ENCODE measurements at places on chromosomes 12 and 14.

- no peaks in the 10 kb centered on the region for H3K4me1 ChIP-seq
- H3K36me3 ChIP-seq, result no peaks in the 10 kb centered on the region
- H3K4me3 ChIP-seq, result no peak overlapping the region
- DNase-seq, result no peak
- no peak overlapping the region for H3K27ac ChIP-seq
These were observed 91.7 kb upstream of the MYL2 start for GRCh38 chr12:111011999-111012600.

DNA sequence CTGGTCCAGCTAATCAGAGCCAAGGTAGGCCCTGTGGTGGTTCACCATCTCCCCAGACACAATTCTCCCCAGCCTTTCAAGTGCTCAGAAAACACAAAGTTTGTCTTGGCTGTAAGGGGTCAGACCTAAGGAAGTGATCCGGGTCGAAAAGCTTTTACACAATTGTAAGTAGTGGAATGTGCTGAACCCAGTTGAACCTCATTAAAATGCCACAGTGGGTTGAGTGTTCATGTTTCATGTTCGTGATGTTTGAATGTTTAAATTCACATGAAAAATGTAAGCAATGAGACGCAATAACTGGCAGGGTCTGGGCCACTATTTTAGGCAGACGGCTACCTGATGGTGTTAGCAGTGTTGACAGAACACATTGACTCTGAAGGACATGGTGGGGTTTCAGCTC, 60.9 kb upstream of the JDP2 start:
- no peak for DNase-seq
- H3K27ac ChIP-seq, result no peak overlapping the region
- peaks cover 2% of the 10 kb centered on the region for H3K27me3 ChIP-seq
- H3K4me3 ChIP-seq, result no peak overlapping the region

GRCh38 chr14:90412058-90412457, 15.2 kb downstream of the CALM1 start:
- no peak overlapping the region for H3K4me3 ChIP-seq
- H3K4me1 ChIP-seq, result peaks cover 18% of the 10 kb centered on the region
- H3K36me3 ChIP-seq, result peaks cover 12% of the 10 kb centered on the region
- no peaks in the 10 kb centered on the region for H3K27me3 ChIP-seq
- no peak overlapping the region for H3K27ac ChIP-seq
- DNase-seq, result no peak

GRCh38 chr12:64790166-64790565, 31.0 kb upstream of the GNS start:
- no peaks in the 10 kb centered on the region for H3K4me1 ChIP-seq
- no peak for DNase-seq
- H3K27me3 ChIP-seq, result peaks cover 11% of the 10 kb centered on the region
- H3K4me3 ChIP-seq, result no peak overlapping the region
- H3K27ac ChIP-seq, result no peak overlapping the region

DNA sequence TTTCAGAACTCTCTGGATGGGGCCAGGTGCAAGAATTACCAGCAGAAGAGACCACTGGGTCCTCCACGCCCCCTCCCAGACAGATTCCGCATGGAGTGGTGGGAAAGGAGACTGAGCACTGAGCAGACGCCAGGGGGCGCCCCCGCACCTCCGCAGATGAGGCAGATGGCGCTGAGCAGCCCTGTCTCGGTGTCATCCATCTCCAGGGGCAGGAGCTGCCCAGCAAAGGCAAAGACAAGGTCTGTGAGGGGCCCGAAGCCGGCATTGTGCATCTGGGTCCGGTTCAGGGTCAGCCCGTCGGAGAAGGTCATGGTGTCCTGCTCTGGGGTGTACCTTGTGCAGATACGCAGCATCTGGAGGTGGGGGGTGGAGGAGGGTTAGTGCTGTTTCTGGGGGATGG, 6.3 kb upstream of the ITGB7 start:
- H3K36me3 ChIP-seq, result peaks cover 72% of the 10 kb centered on the region
- peaks cover 82% of the 10 kb centered on the region for H3K4me1 ChIP-seq
- H3K27ac ChIP-seq, result peak overlapping the region; percentile 36
- DNase-seq, result peak; percentile 90
- no peaks in the 10 kb centered on the region for H3K27me3 ChIP-seq

- no peak overlapping the region for H3K27ac ChIP-seq
- H3K4me1 ChIP-seq, result no peaks in the 10 kb centered on the region
- H3K4me3 ChIP-seq, result no peak overlapping the region
- peaks cover 3% of the 10 kb centered on the region for H3K27me3 ChIP-seq
These were observed 10.2 kb upstream of the OR11G2 start for GRCh38 chr14:20180486-20180885.

- H3K36me3 ChIP-seq, result no peaks in the 10 kb centered on the region
- H3K27ac ChIP-seq, result no peak overlapping the region
- no peaks in the 10 kb centered on the region for H3K4me1 ChIP-seq
These were observed 189.1 kb upstream of the PELI2 start for GRCh38 chr14:55929136-55929535.

- no peak overlapping the region for H3K27ac ChIP-seq
- H3K4me1 ChIP-seq, result no peaks in the 10 kb centered on the region
- peaks cover 79% of the 10 kb centered on the region for H3K36me3 ChIP-seq
- H3K27me3 ChIP-seq, result no peaks in the 10 kb centered on the region
These were observed 15.6 kb downstream of the PPP1R1A start for GRCh38 chr12:54572881-54573280.

DNA sequence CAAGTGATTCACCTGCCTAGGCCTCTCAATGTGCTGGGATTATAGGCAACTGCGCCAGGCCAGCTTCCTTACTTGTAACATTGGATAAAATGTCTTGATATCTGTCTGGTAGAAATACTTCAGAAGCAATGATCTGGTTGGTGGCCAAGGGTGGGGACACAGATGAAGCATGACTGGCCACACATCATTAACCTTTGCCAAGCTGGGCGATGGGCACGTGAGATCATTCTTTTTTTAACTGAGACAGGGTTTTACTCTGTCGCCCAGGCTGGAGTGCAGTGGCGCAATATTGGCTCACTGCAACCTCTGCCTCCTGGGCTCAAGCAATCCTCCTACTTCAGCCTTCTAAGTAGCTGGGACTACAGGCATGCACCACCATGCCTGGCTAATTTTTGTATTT, 31.1 kb downstream of the PLEKHH1 start:
- no peaks in the 10 kb centered on the region for H3K27me3 ChIP-seq
- H3K36me3 ChIP-seq, result no peaks in the 10 kb centered on the region
- no peaks in the 10 kb centered on the region for H3K4me1 ChIP-seq
- DNase-seq, result no peak
- no peak overlapping the region for H3K4me3 ChIP-seq

- no peaks in the 10 kb centered on the region for H3K27me3 ChIP-seq
- H3K36me3 ChIP-seq, result peaks cover 24% of the 10 kb centered on the region
- H3K4me1 ChIP-seq, result peaks cover 38% of the 10 kb centered on the region
- DNase-seq, result no peak
- H3K4me3 ChIP-seq, result no peak overlapping the region
These were observed 193.8 kb downstream of the CHST11 start for GRCh38 chr12:104650541-104650940.

DNA sequence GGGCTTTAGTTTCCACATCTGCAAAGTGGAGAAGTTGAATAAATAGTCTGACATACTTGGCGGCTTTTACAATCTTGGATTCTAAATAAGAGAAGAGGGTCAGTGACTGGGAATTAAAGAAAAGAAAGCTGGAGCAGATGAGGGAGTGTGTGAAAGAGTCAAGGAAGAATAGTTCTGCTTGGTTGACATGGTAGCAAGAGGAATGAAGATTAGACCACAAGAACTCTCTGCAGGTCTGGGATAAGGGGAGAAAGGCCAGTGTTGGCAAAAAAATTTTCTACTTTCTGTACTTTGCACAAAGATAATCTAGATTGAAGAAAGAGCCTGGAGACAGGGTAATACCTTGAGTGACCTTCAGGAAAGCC, 5.9 kb downstream of the ITGB7 start:
- H3K4me1 ChIP-seq, result peaks cover 87% of the 10 kb centered on the region
- no peak for DNase-seq
- H3K36me3 ChIP-seq, result peaks cover 64% of the 10 kb centered on the region
- H3K27me3 ChIP-seq, result no peaks in the 10 kb centered on the region
- peak overlapping the region; percentile 87 for H3K27ac ChIP-seq
- peak overlapping the region; percentile 53 for H3K4me3 ChIP-seq

DNA sequence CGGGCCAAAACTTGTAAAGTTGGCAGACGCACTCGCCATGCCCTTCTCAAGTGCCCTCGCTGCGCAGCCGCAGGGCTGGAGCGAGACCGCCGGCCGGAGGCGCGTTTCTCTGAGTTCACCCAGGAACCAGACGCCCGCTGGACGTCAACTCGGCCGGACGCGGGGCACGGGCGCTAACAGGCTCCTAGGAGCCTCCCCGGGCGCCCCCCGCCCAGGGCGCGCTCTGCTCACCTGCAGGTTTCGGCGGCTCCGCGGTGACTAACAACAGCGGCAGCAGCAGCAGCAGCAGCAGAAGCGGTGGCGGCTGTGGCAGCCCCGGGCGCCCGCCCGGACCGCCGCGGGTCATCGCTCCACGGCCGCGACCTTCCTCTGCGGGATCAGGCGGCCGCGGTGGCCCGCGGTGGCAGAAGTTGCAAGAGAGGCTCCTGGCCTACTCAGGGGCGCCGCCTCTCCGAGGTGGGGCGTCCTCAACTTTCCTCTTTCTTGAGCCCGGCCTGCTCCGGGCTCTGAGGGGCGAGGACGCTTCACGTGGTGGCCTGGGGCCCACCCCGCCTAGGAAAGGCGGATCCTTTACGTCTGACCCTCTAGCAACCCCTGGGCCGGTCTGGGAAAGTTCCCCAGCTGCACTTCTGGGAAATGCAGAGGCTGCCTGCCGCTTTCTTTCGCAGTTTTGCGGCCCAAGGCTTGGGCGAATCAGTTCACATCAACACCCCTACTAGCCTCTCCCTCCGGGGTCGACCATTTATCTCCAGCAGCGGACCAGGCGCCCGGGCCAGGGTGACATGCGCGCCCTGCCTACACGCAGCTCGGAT, at the start of gene PLBD1:
TSS of gene PLBD1 (minus strand) at position 533 of the 812 bp plus-strand sequence. CDS start at position 346, 187 bp downstream.
- H3K27ac ChIP-seq, result no peak within 1 kb of the TSS
- H3K27me3 ChIP-seq, result peaks cover 52% of the 10 kb centered on the region
- no peaks in the 10 kb centered on the region for H3K36me3 ChIP-seq
- peak; percentile 46 for DNase-seq
- peak within 1 kb of the TSS; percentile 44 for H3K4me3 ChIP-seq
- H3K4me1 ChIP-seq, result peaks cover 6% of the 10 kb centered on the region

GRCh38 chr12:18422871-18423270, 161.6 kb downstream of the PIK3C2G start:
- no peaks in the 10 kb centered on the region for H3K4me1 ChIP-seq
- H3K27me3 ChIP-seq, result no peaks in the 10 kb centered on the region
- no peaks in the 10 kb centered on the region for H3K36me3 ChIP-seq
- no peak for DNase-seq
- no peak overlapping the region for H3K27ac ChIP-seq
- H3K4me3 ChIP-seq, result no peak overlapping the region

DNA sequence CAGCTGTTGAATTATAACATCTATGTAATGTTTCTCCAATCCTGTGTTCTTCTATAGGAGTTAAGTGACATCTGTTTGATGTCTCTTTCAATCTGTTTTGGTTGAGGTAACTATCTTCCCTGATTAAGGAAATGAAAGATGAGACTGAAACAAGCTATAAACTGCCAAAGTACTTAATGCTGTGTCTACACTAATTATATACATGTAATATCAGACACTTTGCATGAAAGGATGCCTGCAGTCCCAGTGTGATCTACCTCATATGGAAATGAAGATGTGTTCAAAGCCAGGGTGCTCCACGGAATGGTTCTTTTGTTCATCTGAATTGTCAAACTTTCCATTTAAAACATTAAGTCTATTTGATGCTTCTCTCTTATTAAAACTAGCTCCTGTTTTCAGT, 958.3 kb downstream of the GALC start:
- DNase-seq, result no peak
- H3K36me3 ChIP-seq, result no peaks in the 10 kb centered on the region
- no peak overlapping the region for H3K27ac ChIP-seq
- no peaks in the 10 kb centered on the region for H3K4me1 ChIP-seq
- no peaks in the 10 kb centered on the region for H3K27me3 ChIP-seq

- no peak overlapping the region for H3K4me3 ChIP-seq
- DNase-seq, result no peak
- H3K27ac ChIP-seq, result no peak overlapping the region
- H3K27me3 ChIP-seq, result no peaks in the 10 kb centered on the region
These were observed 142.7 kb upstream of the SYT1 start for GRCh38 chr12:78721906-78722305.

GRCh38 chr12:131287938-131288764, 334.4 kb downstream of the ADGRD1 start:
- no peak overlapping the region for H3K4me3 ChIP-seq
- peak; percentile 7 for DNase-seq
- H3K36me3 ChIP-seq, result no peaks in the 10 kb centered on the region
- H3K4me1 ChIP-seq, result no peaks in the 10 kb centered on the region

GRCh38 chr12:108523365-108523764, 8.3 kb downstream of the FICD start:
- H3K36me3 ChIP-seq, result peaks cover 100% of the 10 kb centered on the region
- H3K27ac ChIP-seq, result peak overlapping the region; percentile 57
- no peaks in the 10 kb centered on the region for H3K27me3 ChIP-seq
- peaks cover 14% of the 10 kb centered on the region for H3K4me1 ChIP-seq
- DNase-seq, result no peak

GRCh38 chr14:98278800-98279199, 993.2 kb downstream of the BCL11B start:
- H3K4me3 ChIP-seq, result no peak overlapping the region
- DNase-seq, result no peak
- peaks cover 14% of the 10 kb centered on the region for H3K4me1 ChIP-seq
- no peak overlapping the region for H3K27ac ChIP-seq

- peaks cover 6% of the 10 kb centered on the region for H3K27me3 ChIP-seq
- peaks cover 19% of the 10 kb centered on the region for H3K4me1 ChIP-seq
- H3K27ac ChIP-seq, result no peak overlapping the region
These were observed 46.9 kb downstream of the EFCAB11 start for GRCh38 chr14:89907655-89908054.

All from activated T-cell treated with anti-CD3 and anti-CD28 coated beads, Interleukin-2, amount 50 U/mL, for 24 hours (primary cell).